ENCODE measurements at places on chromosomes 4 and X.

DNA sequence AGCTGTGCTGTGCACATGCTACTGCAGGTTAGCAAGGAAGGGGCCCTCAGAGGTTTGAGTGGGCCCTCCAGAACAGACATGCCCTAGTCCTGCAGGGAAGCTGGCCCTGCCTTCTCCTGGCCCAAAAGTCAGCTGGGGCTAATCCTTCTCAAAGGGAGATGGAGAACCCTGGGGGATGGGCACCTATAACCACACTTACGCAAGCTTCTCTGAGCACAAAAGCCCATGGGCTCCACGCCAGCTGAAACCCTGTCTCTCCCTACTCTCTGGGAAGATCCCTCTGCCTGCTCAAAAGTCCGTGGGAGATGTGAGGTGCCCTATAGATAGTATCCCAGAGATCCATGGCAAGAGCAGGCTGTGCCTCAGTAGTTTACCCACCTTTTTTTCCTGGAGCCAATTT lies 58.9 kb upstream of the DKK2 start:
- DNase-seq = no peak

GRCh38 chr4:123613586-123614344 lies 217.2 kb downstream of the SPRY1 start:
- DNase-seq = no peak

- peak; percentile 75 for DNase-seq
Observed at GRCh38 chr4:80266253-80266901, at the start of gene FGF5. TSS of gene FGF5 (plus strand) at chr4:80266664. CDS start at chr4:80266825, 161 bp downstream.

DNA sequence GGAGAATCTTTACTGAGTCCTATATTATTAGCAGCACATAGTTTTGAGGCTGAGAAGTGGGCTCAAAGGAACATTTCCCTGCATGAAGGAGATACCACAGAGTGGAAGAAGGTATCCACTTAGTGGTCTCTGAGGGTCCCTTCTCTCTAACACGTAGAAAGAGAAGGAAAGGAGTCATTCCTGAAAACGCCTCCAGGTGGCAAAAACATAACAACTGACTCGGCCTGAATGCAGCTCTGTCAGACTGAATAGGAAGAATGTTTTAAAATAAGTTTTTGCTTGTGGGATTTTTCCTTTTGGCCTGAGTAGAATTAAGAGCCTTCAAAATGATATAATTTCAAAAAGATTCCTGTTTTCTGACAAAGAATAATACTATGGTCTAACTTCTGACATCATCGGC lies 23.3 kb downstream of the RPGR start:
- DNase-seq = no peak

- no peak for DNase-seq
Observed at GRCh38 chrX:98071331-98071730, 1187.6 kb downstream of the RPA4 start.

GRCh38 chrX:44596277-44596676 lies 53.6 kb upstream of the FUNDC1 start:
- no peak for DNase-seq

DNA sequence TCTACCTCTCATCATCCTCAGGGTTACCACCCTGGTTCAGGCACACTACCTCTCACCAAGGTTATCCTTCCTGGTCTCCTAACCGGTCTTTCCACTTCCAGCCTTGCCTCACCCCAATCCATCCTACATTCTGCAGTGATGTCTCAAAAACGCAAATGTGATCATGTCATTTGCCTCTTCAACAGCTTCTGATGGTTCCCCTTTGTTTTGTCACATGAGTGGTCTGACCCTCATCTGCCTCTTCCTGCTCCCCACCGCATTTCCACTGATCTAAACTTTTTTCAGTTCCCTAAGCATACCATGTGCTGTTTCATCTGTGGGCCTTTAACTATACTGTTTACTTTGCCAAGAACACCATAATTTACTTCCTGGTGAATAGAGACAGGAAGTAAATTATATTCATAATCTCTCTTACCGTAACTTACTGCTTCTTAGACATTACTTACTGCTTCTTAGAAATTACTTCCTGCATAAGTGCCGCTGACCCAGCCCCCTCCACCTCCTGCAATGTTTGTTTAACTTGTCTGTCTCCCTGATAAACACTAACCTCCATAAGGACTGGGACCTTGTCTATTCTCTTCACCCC lies 27.1 kb upstream of the NSUN7 start:
- no peak for DNase-seq

- no peak for DNase-seq
Observed at GRCh38 chr4:40682290-40683101, 52.8 kb upstream of the RBM47 start.

DNA sequence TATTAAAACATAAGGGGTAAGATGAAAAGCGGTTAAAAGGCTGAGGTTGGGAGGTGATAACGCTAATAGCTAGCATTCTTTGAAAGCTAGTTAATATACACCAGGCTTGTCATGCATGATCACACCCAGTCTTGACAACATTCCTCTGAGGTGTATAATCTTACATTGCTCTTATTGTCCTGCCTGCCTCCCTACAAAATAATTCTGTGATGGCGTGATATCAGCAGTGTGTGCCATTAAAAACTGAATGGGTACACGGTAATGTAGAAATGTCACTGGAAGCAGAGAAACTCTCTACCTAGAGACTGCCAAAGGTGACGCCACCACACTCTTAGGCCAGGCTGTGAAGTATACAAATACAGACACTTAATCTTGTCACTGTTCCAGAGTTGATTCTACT lies 68.1 kb downstream of the DIAPH2 start:
- no peak for DNase-seq

DNA sequence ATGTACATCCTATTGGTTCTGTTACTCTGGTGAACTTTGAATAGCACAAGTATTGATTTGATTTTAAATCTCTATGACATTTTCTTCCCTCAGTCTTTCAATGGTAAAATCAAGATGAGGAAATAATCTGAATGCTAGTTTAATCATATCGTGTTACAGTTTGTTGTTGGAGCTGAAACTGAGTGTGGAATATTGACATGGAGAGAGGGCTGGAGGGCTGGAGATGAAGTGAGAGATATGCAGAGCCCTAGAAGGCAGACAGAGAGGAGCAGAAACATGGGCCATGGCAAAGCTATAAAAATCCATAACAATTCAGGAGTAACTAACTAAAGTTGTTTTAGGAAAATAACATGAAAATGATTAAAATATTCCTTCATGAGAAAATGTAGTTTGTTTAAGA lies 141.1 kb downstream of the BANK1 start:
- DNase-seq = no peak

DNA sequence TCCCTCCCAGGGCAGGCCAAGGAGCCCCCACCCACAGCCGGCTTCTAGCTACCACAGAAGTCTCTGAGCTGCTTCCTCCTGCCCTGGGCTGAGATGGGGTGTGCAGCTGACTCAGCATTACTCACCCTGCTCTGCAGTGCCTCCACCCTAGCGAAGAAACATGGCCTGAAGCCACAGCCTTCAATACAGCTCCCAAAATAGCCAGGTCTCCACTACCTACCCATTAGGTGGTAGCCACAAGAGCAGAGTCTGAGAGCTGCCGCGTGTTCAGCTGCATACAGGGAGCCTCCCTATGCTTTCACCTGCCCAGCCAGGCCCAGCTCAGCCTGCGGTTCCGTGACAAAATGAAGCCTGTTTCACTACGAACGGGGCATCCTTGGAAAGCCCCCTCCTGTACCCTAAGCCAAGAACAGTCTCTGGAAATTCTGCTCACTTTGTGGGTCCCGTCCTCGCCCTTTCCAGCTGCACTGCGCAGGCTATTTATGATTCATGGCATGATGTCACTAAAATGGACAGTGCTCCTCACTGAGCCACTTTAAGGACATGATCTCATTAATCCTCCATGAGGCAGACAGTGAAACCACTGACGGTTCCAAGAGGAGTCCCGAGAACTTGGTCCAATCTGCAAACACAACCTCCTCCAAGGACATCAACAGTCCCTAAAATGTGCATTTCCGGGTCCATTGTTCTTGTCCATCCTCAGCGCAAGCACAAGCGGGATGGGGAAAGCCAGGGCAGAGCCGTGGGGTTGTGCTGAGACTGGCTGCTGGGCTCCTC lies 20.2 kb downstream of the WDR1 start:
- no peak for DNase-seq

GRCh38 chr4:142846729-142847596 lies 862 bp upstream of the INPP4B start:
- DNase-seq = no peak

DNA sequence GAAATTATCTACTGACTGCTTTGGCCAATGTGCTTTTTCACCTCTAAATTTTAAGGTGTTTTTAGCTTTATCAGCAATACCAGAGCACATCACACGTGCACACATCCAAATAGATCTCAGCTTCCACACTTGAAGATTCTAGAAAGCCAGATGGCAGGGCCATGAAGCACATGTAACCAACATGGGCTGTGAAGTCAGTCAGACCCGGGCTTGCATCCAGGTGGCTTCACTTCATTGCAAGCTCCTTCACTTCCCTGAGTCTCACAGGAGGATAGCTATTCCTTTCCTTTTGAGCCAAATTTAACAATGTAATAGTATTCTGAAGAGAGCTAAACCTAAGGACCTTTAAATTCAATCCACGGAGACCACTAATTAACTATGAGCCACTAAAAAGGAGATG lies 86.5 kb downstream of the SH3RF1 start:
- no peak for DNase-seq

DNA sequence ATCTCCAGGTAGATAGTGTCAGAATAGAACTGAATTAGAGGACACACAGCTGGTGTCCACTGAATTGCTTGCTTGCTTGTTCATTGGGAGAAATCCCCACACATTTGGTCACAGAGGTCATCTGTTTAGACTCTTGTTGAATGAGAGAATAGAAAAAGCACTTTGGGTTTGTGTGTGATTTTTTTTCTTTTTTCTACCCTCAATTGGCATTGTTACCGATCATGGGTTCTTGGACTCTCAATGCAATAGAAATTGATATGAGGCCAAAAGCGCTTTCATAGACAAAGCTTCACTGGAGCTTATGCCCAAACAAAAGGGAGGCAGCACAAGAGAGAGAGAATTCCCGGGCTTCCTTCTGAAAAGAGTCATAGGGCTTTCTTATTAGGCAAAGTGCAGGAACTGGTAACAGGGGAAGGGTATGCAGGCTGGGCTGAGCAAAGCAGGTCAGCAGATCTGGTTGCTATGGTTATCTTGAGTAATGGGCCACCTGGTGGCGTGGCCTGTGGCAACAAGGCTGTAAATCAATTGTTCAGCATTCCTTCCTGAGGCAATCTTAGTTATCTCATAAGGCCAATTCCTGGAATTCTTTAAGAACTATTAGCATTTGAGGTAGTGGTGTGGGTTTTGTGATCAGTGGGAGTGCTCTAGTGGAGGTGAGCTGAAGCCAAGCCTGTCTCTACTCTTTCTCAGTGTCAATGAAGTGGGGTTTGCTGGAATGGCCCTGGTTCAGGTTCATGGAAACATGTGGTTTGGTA lies 5.3 kb upstream of the GPR82 start:
- no peak for DNase-seq

DNA sequence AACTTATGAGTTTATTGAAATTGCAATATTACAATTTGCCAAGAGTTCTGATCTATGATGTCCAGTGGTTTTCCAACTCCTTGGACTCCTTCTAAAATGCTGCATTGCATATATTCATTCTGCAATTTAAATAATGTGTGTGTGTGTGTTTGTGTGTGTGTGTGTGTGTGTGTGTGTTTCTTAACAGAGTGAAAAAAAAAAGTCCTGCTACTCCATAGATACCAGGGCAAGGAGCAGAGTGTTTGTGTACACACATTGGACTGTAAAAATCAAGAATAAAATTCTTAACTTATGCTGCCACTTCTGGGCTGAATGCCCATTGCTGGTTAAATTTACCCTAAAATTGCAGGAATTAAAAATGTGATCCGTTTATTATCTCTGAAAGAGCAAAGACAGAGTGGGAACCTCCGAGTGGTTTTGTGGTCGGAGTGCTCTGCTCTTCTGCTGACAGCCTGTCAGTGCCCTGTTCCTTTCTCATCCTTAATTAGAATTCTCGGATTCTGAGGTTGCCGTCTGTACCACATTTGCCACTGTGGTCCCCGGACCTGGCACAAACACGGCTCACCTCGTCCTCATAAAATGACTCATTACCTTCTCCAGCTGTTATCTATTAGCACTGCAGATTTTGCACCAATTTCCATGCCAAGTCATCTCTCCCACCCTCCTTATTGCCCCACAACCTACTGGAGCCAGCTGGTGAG lies 355.5 kb downstream of the KCNIP4 start:
- DNase-seq = no peak

- no peak for DNase-seq
Observed at GRCh38 chr4:15250021-15250441, 177.8 kb upstream of the C1QTNF7 start.

GRCh38 chrX:134369576-134369975 lies 90.4 kb upstream of the HPRT1 start:
- no peak for DNase-seq

GRCh38 chr4:99945718-99946355 lies 581 bp downstream of the DNAJB14 start:
- no peak for DNase-seq

DNA sequence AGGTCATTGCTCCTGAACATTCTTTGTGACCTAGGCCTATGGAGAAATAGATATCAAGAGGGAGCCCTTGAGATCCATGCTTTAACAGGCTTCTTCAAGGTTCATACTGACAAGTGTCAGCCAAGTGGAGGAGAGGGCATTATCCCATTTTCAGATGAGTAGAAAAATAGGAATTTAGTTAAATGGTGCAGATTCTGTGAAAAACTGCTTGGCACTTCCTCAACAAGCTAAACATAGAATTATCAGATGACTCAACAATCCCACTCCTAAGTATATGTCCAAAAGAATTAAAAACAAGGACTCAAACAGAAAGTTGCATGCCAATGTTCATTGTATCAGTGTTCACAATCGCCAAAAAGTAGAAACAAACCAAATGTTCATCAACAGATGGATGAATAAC lies 43.8 kb upstream of the KCNIP4 start:
- no peak for DNase-seq

DNA sequence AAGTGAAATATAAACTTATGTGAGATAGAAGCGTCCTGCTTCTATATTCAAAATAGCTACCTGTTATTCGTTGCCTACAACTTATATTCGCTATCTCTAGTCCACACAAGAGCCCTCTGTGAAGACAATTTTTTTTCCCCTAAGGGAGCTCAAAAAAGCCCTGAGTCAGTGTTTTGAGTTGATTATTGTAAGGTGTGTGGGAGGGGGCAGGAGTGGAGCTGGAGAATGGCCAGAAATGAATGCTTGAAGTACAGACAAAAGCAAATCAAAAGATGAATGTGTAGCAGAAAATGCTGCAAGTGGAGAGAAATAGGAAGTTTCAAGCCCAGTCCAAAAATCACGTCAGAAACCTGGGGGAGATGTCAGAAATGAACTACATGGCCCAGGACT lies 655.0 kb upstream of the LCORL start:
- no peak for DNase-seq

DNA sequence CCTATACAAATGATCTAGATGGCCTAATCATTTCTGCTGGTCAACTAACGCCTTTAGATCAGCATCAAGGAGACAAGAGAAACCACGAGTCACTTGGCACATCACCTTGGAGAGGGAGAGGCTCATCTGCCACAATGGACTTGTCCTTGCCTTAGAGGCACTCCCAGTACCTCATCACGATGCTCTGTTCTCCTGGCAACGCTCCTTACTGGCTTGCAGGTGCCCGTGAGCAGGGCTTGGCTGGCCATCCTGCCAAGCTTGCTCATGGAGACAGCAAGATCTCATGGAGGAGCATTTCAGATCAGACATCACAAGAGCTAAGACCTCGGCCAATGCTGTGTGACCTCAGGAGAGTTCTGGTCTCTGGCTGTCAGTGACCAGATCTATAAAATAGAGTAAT lies 2.7 kb upstream of the SMIM20 start:
- no peak for DNase-seq

Data from type B pancreatic cell (in vitro differentiated cells).